Epithelial cell of prostate (primary cell): ENCODE measurements at places on chromosomes 5 and 9.

- no peak for DNase-seq
These were observed 30.0 kb downstream of the TENT2 start for GRCh38 chr5:79642210-79642609.

DNA sequence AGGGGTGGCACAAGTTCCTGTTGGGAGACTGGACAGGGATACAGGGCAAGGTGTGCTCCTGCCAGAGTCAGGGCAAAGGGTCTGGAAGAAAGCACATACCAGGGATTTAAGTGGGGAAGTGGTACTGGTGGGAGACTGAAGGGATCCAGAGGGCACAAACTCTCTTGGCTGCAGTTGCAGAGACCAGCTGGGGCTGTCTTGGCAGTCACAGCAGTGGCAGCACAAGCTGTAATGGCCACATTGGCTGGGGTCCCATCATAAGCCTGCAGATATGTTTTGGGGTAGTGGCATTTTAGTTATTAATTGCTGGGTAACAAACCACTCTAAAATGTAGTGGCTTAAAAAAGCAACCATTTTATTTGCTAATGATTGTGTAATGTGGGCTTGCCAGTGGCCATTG lies 492.2 kb downstream of the ENC1 start:
- DNase-seq = no peak

DNA sequence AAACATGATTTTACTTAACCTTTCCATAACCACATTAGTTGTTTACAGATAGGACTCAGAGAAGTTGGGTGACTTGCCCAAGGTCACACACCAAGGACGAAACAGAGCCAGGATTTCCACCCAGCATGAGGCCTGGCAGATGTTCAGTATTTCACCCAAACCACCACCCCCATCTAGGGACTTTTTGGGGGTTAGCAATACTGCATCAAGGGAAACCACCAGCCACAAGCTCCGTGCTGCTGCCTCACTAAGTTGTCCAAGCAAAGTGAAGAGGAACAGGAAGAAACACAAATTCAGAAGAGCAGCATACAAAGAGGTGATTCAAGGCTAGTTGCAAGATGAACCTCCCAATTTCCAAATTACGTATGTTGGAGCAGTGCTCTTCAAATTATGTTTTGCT lies 219.6 kb upstream of the RORB start:
- DNase-seq = no peak

DNA sequence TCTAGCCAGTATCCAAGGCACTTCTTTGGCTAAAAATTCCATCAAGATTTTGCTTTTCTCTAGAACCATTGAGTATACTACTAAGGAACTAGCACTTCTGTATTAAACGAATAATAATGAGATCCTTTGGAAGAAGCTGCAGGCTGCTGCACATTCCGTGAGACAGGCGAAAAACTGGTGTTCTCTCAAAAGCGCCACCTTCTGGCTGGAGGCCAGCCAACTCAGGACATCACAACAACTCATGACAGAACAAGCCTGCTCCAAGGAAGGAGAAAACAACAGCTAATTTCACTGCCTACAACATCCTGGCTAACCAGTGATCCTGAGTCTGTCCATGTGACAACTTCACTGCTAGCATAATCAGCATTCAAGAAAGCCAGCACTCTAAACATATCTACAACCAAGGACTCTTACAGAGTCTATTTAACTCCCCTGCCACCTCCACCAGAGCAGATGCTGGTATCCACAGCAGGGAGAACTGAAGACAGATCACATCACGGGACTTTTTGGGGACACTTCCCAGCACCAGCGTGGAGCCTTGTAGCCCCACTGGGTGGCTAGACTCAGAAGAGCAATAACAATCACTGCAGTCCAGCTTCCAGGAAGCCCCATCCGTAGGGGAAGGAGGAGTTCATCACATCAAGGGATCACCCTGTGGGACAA lies 150.5 kb downstream of the YTHDC2 start:
- DNase-seq = no peak

DNA sequence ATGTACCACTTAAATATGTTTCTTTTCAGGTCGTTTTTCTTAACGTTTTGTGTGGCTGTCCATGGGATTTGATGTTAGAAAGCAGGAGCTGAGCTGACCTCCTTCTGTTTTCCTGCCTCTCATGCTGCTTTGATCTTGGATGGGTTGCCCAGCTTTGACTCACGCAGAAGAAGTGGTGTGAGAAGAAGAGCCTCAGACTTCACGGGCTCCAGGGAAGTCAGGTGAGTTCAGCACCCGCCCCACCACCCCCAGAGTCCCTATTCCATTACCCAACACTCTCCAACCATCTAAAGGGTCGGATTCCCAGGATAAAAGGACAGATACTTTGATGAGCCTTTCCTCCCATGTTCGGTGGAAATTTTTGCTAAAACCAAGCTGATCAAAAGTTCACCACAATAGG lies 373.4 kb downstream of the IRX2 start:
- no peak for DNase-seq

DNA sequence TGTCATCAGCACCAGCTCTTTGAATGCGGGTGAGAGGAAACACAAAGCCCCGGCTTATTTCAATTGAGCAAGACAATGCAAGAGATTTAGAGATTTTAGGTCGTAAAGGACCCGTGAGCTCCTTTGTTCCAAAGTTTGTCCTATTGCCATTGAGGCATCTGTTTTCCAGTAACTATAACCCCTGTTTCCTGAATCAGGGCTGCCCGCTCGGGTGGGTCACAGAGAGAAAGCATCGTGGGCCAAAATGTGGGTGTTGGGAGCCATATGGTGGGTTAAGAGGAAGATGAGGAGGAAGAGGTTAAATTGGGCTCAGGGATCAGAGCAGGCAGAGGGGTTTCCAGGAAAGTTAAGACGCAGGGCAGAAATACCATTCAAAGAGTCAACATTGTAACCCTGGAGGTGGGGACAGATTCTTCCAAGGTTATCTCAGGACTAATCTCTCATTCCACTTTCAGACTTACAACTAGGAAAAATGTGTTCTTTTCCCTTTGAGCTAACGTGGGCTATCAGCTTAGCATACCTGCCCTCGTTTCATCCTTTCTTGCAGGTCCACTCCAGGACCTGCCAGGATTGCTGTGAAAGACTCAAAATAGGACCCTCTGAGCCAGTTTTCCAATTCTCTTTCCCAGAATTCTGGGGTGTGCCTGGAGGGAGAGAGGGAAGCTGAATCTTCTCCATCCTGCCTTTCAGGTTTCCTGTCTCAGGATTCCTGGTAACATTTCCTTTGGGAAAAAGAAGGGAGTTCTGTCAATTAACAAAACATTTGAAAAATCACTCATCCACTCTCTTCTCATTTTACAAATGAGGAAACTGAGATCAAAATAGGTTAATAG lies 95.5 kb upstream of the TAF11L2 start:
- DNase-seq = no peak

DNA sequence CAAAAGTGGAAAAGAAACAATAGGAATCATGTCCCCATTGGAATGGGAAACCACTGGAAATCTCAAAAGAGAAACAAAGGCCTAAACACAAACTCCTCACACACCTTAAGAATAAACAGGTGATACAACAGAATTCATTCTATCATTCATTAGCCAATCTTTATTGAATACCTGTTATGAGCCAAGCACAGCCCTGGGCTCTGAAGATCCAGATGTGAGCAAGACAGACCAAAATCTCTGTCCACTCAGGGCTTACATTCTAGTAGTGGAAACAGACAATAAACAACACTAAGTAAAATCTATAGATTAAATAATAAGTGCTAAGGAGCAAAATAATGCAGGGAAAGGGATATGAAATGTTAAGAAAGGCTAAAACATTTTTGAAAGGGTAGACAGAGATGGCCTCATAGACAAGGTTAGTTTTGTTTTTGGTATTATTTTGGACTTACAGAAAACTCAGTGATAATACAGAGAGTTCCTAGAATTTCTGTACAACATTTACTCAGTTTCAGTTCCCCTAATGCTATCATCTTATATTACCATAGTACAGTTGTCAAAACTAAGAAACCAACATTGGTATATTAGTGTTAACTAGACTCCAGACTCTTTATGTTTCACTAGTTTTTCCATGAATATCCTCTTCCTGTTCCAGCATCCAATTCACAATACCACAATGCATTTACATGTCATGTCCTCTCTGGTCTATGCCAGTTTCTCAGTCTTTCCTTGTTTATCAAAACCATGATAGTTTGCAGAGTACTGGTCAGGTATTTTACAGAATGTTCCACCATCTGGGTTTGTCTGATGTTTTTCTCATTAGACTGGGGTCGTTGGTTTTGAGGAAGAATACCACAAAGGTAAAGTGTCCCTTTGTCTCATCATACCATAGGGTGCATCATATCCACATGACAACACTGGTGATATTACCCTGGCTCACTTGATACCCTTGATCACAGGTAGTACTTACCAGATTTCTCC lies 103.7 kb downstream of the SIL1 start:
- no peak for DNase-seq

- DNase-seq = no peak
These were observed 97.8 kb upstream of the C5orf63 start for GRCh38 chr5:127170918-127171600.

- peak; percentile 82 for DNase-seq
These were observed 365.9 kb downstream of the PLK2 start for GRCh38 chr5:58094031-58094430.

DNA sequence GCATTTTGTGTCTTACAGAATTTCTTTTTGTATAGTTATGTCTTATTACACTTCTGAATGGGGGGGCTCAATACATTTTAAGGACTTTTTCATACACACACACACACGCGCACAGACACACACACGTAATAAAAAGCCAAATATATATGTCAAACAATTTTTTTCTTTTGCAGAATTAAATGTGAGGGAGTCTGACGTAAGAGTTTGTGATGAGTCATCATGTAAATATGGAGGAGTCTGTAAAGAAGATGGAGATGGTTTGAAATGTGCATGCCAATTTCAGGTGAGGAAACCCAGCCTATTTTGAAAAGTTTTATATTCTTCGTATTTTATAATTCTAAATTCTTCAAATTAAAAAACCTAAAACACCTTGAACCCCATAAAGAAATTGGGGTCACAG lies 25.6 kb downstream of the TMEFF1 start:
- no peak for DNase-seq

DNA sequence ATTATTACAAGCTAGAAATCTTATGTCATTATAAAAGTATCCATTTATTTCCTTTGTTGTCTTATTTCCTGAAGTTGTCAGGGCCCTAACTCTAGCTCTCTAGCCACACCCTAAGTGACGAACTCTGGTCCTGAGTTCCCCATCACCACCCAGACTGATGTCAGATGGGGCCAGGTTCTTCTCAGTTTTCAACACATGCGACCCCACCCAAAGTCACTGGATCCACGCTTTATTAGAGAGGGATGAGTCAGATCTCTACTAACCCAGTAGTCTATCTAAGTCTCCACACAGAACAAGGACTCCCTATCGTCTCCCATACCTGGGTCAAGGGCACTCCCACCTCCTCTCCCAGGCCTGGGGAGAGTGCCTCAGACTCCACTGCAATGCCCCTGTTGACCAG lies 6.8 kb upstream of the FEM1C start:
- DNase-seq = peak; percentile 34

- DNase-seq = no peak
These were observed 107.2 kb downstream of the C5orf15 start for GRCh38 chr5:133861161-133861737.

DNA sequence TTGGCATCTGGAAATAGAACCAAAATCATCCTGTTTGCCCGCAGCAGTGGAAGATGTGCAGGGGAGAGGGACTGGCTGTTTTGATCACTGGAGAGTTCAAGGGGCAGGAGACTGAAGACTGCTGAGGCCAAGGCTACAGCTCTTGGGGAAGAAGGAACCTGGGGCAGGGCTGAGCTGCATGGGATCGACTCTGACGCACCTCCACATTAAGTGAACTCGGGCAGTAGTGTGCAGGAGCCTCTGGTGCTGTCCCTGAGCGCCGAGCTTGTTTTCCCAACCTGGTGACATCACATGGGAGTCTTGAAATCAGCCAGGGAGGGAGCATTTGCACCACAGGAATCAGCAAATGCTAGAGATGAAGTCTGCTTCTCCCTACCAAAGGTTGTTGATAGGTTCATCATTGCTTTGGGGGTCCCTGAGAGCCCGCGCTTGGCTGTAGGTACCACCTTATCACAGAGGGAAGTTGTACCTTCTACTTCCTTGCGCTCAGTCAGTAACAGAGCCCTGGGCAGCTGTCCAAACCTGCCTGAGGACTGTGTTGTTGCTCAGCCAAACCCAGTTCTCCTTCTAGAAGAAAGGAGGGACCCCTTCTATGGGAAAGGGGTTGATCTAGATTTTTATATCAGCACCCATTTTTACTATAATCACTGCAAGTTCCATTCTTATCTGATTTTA lies 52.3 kb upstream of the CTSL start:
- DNase-seq = no peak

- no peak for DNase-seq
These were observed 857.1 kb downstream of the TAF11L14 start for GRCh38 chr5:18491349-18491748.

DNA sequence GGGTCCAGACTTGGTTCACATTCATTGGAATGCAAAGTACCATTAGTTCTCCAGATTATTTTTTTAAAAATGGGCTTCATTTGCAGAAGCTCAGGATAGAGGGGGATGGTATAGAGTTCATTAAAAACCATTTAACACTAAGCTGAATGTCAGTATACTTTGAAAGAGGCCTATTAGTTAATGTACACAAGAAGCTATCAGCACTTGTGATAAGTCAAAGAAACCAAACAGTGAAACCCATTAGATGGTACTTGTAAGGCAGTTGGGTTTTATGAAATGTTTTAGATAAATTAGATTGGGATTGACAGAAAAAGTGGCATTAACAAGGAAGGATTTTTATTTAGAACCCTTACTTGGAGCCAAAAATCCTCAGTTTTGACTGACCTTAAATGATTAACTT lies 229.2 kb upstream of the MPDZ start:
- DNase-seq = no peak

- DNase-seq = no peak
These were observed 1076.7 kb upstream of the DMAC1 start for GRCh38 chr9:8876303-8876702.

- no peak for DNase-seq
These were observed 217.5 kb downstream of the MAN2A1 start for GRCh38 chr5:109907189-109907588.

GRCh38 chr9:137163365-137163715 lies 6.5 kb downstream of the LRRC26 start:
- no peak for DNase-seq

GRCh38 chr5:14202462-14202861 lies 59.3 kb downstream of the TRIO start:
- no peak for DNase-seq

- no peak for DNase-seq
These were observed 110.0 kb downstream of the ENC1 start for GRCh38 chr5:74530326-74531050.

GRCh38 chr9:127418037-127418471 lies 6.1 kb upstream of the ZNF79 start:
- DNase-seq = no peak

DNA sequence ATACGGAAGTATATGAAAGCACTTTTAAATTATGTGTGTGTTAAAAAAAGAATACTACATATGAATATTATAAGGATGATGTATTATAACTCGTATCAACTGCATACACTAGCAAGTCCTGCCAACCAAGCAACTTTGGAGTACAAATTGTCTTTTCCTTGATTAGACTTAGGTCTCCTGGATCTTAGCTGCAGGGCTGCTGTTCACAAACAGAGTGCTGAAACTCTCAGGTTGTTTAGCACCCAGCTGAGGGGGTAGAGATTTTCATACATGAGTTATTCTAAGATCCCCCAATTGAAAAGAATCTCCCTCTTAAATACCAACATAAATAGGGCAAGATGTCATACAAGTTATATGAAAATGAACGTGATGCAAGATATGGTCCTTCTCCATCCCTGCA lies 149.8 kb upstream of the TNC start:
- DNase-seq = no peak

- DNase-seq = peak; percentile 94
These were observed 4.8 kb upstream of the F2RL1 start for GRCh38 chr5:76813982-76814562.
